Erythroblast (primary cell): ENCODE measurements at places on chromosomes 2 and 18.

GRCh38 chr18:32072321-32072720, 19.4 kb upstream of the RNF138 start:
- peak; percentile 10 for DNase-seq

GRCh38 chr2:120531863-120532600, 186.1 kb downstream of the INHBB start:
- no peak for DNase-seq

DNA sequence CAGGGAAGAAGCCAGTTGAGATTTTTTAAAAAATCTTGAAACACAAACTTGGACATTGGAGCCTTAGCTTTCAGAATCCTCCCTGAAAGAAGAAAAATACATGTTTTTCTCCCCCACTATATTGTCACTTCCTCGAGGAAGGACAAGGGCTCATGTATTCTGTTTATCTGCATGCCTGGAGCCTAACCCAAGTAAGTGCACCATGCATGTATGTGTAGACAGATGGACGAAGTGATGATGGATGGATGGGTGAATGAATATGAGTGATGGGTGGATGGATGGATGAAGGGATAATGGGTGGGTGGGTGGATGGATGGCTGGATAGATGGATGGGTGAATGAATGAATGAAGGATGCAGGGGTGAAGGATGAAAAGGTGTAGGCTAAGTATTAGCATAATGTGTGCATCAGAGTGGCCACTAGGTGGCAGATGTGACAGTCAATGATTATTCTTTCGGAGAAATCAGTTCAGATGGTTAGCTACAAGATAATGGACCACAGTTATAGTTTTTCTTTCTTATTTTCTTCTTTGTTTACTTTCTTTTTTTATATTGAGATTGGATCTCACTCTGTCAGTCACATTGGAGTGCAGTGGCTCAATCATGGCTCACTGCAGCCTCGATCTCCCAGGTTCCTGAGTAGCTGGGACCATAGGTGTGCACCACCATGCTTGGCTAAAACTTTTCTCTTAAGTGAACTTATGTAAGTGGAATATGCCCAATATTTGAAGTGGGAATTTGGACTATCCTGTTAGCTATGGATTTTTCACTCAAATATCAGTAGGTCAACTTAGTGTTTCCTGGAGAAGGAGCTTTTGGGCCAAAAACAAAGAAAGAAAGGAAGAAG, 18.5 kb upstream of the CCDC93 start:
- DNase-seq, result peak; percentile 34

DNA sequence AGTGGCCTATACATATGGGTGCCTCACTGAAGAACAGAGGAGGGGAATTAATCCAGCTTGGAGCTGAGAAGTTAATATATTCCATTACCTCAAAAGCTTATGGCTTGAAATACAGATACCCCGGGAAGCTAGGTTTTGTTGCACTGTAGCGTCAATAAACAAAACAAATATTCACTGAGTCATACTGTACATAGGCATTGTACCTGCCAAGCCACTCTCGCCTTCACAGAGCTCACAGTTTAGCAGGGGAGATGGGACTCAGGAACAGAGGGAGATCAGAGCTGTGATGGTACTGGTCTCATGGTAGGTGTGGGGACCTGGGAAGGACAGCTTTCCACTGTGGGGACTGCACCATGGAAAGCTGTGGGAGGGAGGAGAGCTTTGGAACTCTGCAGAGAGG, 111.2 kb upstream of the ST6GAL2 start:
- DNase-seq, result no peak

- DNase-seq, result no peak
These were observed 77.1 kb upstream of the RBM44 start for GRCh38 chr2:237721458-237721857.
